D721Med (cell line): ENCODE measurements at places on chromosomes 13 and 19.

DNA sequence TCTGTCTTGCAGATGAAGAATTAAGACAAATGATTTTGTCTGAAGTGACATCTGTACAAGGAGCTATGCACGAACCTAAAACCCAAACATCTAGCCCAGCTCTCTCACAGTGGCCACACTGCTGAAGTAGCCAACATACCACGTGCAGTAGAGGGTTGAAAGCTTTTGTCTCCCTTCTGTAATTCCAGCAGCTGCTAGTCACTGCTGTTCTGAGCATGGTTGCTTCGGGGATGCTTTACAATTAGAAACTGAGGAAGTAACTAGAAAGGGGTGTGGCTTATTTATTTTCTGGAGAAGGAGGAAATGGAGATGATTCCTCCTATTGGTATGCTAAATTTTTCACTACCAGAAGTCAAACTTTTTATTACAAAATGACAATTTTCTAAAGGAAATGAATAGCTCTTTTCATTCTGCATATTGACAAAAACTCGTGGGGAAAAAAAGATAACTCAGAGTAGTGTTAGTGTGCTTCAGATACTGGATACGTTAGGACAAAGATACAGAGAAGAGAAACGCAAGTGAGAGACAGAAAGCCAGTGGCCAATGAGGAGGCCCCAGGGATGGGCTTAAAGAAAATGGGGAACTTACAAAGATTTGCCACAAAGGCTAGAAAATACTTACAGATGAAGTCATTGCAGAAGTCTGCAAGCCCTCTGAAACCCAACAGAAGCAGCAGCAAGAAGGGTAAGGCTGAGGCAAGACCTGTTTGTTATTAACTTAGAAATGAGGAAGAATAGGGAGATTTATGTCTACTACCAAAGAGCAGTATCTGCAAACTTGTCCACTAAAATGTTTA is 192.7 kb upstream of the MIR17HG start:
- no peak for DNase-seq

DNA sequence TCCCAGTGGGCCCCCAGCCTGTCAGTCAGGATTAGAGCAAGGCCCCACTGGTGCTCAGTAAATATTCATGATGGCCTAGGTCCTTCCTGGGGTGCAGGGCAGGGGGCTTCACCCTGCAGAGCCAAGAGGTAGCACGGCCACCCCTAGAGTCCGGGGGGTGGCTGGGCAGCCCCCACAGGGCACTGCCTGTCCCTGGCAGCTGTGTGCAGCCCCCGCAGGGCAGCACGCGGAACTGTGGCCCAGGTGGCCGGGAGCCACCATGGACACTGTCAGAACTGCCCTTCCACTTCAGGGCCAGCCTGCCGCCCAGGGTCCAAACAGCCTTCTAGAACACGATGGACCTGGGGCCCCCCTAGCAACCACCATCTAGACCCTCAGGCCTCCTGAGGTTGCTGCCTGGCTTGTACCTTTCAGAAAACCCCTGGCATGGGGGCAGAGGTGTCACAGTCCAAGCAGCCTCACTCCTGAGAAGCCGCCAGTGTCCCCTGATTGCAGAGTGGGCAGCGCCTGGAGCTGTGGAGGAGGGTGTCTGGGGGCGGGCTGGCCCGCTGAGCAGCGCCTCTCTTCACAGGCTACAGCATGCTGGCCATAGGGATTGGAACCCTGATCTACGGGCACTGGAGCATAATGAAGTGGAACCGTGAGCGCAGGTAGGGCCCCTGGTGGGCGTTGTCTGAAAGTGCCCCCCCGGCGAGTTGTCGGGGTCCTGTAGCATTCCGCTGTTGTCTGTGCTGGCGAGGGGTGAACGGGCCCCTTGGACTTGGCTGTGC is 2.9 kb upstream of the YJEFN3 start:
- DNase-seq = no peak

GRCh38 chr13:47129461-47129860 is 232.6 kb upstream of the HTR2A start:
- no peak for DNase-seq

GRCh38 chr13:35704331-35704730 is 227.8 kb upstream of the MAB21L1 start:
- DNase-seq = no peak
